NCI-H2171 (cell line): ENCODE measurements at places on chromosomes 7 and 10.

DNA sequence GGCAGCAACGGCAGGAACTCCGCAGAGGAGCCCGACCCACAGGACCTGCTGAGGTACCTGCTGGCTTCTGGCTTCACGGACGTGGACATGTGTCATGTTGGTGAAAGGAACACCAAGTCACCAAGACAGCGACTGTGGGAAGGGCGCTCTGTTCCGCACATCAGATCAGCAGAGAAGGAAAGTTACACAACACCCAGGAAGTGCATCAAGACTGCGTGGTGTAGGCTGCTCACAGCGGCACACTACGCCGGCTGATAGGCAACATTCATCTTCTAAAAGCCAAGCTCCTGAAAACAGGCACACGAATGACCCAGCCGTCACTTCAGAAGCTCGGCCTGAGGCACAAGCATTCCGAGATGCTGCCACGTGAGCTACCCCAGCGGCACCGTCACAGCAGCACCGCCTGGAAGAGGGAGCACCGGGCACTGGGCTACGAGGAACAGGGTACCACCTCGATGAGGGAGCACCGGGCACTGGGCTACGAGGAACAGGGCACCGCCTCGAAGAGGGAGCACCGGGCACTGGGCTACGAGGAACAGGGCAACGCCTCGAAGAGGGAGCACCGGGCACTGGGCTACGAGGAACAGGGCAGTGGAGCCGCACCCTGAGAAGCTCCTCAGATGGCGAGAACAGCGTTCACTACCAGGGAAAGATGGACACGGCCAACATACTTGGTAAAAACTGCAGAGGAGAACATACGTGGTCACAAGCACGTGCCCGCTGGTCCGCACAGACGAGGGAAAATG, 86.7 kb downstream of the MAD1L1 start:
- no peak for DNase-seq

GRCh38 chr10:21352886-21353285, 172.6 kb downstream of the SKIDA1 start:
- DNase-seq: no peak

DNA sequence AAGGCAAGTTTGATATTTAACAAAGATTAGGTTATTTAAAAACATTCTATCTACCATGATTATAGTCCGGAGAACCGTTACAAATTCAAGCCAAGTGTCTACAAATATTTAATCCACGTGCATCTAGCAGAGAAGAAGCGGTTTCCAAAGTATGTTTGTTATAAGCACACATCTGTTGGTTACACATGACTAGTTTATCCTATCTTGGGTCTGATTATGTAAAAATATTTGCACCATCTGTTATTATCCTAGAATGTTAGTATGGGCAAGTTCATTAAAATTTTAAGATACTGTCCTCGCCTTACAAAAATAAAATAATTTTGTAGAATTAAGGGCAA, 289.2 kb upstream of the VSTM2A start:
- no peak for DNase-seq

DNA sequence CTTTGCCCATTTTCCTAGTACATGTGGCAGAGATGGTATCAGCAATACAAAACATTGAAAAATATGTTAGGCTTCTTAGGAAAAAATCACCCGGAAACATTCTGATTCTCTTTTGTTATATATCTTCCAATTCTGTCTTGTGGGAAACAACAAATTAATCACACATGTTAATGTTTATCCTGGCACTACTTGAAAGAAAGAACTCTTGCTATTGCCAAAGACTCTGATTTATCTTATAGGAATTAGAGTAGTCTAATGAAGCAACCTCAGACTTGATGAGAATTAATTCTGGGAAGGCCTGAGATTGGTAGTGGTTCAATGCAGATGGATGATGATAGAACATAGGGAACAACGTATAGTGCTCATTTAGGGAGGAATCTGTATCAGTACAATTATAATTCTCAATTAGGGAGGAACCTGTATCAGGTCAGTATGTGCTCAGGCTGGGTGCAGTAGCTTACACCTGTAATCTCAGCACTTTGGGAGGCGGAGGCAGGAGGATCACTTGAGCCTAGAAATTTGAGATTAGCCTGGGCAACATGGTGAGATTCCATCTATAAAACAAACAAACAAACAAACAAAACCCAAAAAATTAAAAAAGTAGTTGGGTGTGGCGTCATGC, 50.7 kb downstream of the TAS2R16 start:
- DNase-seq: no peak

GRCh38 chr7:1847260-1848001, 177.4 kb downstream of the ELFN1 start:
- no peak for DNase-seq
